GM23338 (cell line): ENCODE measurements at places on chromosomes 2 and 18. TPM values are rescaled to one million over a fixed set of nuclear protein-coding genes. Genes with fewer than 3 reads are reported as not detected.

The DUSP2 gene
- total RNA-seq, result 10.5 and 13.0 TPM in 2 replicates

The LPIN2 gene
- 10.5 and 10.8 TPM in 2 replicates for total RNA-seq

The DSG1 gene
- total RNA-seq, result 0.04 TPM in 1 of 2 replicates, not detected in the other

The EIF2AK2 gene
- total RNA-seq, result 35.5 and 37.6 TPM in 2 replicates

The PTPRN gene
- 18.8 and 22.1 TPM in 2 replicates for total RNA-seq

The RASGRP3 gene
- total RNA-seq, result 0.69 TPM in 1 of 2 replicates, not detected in the other

DNA sequence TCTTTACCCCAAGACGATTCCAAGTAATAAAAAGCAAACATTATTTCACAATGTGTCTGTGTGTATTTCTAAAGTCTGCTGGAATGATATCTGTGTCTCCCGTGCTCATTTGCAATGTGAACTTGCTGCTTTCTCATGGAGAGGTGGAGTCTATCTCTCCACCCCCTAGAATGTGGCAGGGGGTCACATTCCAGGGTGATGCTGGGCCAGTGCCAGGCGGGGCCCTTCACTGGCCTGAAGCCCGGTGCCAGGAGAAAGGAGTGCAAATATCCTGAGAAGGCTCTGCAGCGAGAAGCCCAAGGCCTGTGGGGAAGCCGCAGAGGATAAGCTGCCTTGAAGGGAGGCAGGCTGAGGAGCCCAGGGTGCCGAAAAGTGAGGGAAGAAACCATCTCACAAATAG lies 26.8 kb upstream of the LDLRAD4 start:
- DNase-seq, result peak; percentile 39

GRCh38 chr2:152693033-152693432 lies 24.2 kb downstream of the PRPF40A start:
- no peak for DNase-seq

GRCh38 chr2:169365029-169365480 lies 2.7 kb upstream of the LRP2 start:
- peak; percentile 10 for DNase-seq

- DNase-seq, result no peak
These were observed 80.3 kb upstream of the TAF1B start for GRCh38 chr2:9762941-9763340.

GRCh38 chr18:48711651-48712486 lies 173.0 kb downstream of the CTIF start:
- peak; percentile 51 for DNase-seq

DNA sequence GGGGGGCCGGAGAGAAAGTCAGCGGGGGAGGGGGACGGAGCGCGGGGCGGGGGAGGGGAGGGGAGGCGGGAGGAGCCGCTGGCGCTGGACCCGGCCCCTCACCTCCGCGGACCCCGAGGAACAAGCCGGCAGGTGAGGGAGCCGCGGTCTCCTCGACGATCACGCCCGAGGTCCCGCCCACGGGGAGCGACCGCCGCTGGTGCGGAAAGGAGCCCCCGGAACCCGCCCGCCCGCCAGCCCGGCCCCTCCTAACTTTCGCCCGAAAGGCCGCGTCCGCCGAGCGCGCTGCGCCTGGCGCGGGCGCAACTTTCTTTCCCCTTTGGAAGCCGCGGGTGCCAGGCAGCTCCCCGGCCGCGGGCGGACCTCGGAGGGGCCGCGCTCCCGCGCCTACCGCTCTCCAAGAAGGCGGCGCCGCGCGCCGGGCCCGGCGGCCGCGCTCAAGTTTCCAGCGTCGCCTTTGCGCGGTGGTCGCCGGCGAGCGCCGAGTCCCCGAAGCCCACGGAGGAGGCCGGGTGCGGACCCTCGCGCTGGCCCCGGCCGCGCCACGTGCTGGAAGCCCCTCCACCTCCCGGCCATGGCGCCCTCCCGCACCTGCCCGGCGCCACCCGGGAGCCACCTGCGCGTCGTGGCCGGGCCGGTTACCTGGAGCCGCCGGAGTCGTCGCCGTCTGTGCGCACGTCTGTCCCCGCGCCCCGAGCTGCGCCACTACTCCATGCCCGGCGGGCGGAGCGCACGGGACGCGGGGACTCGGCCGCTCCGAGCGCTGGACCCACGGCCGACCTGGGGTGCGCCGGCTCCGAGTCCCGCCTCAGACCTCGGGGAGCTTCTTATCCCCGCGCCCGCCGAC lies at the start of gene ALKAL2:
ALKAL2 (minus strand) TSS at position 181 of the 847 bp plus-strand sequence. CDS start 256 bp downstream, outside the sequence.
- peak; percentile 56 for DNase-seq
